ENCODE measurements at places on chromosomes 5 and 9.

DNA sequence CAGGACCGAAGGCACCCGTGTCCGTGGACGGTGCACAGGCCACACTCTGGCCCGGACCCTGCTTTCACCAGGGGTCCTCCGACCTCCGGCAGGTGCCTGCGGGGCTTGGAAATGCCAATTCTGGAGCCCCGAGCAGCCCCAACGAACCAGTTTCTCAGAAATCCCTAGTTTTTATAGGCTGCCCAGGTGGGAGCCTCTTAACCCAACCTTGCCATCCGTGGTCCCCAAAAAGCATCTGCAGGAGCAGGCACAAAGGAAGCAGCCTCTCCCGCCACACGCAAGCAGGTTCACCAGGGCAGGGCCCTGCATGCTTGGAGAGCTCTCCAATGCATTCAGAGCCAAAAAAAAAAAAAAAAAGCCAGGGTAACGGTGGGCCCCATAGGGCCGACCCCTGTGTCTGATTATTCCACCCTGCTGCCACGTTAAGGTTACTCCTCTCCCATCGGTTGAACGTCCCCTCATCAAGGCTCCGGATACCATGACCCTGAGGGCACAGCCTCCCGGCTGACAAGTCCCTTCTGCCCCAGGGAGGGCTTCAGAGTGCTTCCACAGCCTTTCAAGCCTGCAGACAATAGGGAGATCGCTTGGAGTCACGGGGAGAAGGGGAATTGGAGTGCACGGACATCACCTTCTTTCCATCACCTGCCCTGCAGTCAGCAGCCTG, 796 bp upstream of the TPRN start:
- DNase-seq: no peak

- DNase-seq: no peak
Measured at GRCh38 chr5:32475334-32476097, 31.0 kb upstream of the ZFR start.

- DNase-seq: no peak
Measured at GRCh38 chr9:71766663-71767062, 1.6 kb downstream of the CEMIP2 start.

DNA sequence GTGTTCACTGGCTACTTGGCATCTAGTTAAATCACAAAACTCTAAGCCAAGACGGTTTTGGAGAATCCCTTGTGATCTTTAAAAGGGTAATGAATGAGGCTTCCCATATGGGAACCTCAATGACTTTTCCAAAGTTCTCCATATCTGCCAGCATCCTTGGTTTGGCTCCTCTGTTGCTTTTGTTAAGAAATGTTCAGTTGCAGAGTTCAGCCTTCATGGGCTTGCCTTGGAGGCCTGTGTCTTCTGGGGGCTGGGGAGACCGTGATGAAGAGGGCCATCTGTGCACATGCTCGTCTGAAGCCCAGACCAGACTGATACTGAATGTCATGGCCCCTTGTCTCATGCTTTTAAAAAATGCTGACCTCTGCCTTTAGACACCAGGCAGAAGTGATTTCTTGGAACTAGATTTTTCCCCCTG, 84.3 kb downstream of the RAI14 start:
- DNase-seq: no peak

DNA sequence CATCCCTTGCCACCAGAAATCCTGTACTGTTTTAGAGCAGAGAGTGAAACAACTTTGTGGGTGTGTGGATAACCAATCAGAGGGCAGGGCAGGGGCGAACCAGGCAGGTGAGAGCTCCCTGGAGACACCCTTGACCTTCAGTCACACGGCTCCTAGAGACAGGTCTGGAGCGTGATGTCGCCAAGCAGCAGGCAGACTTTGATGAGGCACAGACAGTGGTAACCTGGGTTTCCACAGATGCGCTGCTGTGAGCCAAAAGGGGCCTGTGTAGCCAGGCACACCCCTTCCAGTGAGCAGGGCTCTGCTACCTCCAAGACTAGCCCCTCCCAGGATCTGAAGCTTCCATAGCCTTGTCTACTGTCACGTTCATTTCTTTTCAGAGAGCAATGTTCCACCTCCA, 317.8 kb upstream of the ADCY2 start:
- no peak for DNase-seq

- DNase-seq: no peak
Measured at GRCh38 chr9:4581861-4582565, 80.1 kb upstream of the PLPP6 start.

DNA sequence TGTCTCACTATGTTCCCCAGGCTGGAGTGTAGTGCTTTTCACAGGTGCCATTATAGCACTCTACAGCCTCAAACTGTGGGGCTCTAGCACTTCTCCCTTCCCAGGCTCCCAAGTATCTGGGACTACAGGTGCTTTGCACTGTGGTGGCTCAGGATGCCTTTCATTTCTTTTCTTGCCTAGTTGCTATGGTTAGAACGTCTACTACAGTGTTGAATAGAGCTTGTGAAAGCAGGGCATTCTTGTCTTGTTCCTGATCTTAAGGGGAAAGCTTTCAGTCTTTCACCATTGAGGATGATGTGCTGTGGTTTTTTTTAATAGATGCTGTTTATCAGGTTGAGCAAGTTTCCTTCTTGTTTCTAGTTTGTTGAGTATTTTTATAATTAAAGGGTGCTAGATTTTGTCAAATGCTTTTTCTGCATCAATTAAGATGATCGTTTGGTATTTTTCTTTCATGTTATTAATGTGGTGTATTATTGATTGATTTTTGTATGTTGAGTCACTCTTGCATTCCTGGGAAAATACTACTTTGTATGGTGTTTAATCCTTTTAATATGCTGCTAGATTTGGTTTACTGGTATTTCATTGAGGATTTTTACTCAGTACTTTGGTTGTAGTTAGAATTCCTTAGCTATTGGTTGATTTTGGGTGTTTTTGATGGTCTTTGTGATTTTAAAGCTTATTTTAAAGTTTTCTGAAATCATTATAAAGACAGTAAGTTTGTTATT, 35.6 kb downstream of the GPBP1 start:
- no peak for DNase-seq

DNA sequence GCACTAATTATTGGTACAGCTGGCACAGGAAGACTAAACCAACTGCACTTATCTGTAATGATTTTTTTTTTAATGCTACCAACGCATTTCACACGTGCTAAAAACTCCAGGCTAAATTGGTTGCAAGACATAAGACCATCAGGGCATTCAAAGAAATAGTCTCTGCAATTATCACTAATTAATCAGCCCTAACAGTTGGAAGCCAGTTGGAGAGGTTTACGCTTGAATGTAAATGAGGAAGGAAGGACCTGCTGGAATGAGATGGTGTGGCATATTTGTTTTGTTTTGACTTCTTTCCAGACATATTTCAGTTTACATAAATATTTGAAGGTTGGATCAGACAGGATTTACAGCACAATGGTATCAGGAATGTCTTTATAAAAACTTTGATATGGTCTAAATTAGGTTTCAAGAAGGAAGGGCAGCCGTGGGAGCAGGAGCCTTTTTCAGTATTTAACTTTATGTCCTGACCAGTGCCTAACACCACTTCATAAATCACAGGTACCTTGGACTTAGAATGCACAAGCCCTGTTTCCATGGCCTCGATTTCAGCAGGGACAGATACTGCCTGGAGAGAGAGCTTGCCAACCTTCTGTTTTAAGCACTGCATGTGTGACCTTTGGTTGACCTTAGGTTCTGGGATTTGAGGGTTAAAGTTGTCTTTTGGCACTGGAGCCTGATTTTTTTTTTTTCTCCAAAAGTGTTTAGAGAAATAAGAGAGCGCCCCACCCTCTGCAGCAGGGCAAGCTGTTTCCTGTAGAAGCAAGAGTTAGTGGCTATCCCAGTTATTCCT, 199.8 kb upstream of the MAP3K1 start:
- no peak for DNase-seq

DNA sequence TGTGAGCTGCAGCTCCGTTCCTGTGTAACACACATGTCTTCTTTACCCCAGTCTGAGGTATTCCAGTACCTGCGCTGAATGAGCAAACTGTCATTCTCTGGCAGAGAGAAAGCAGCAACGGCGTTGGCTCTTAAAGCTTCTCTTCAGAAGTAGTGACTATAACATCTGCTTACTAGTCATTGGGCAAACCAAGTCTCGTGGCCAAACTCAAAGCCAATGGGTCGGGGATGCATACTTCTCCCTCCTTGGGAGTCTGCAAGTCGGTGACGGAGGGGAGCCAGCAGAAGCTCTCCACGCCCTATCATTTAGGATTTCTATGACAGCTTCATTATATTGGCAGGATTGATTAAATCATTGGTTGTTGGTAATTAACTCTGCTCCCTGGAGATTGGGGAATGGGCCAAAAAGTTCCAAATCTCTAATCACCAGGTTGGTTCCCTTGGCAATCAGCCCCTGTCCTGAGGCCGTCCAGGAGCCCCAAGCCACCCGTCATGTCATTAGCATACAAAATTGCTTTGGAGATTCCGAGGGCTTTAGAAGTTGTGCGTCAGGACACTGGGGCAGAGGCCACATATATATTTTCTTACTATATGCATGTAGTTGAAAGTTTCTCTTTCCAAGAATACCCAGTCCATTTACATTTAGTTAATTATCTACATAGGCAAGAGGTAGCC, 44.9 kb downstream of the ZNF354A start:
- no peak for DNase-seq

All from activated T-cell treated with anti-CD3 and anti-CD28 coated beads, Interleukin-2, amount 50 U/mL, for 48 hours (primary cell).